ENCODE measurements at places on chromosomes 1 and 21.

GRCh38 chr1:147641695-147642592, 28.4 kb downstream of the ACP6 start:
- DNase-seq = peak; percentile 80

GRCh38 chr1:55868026-55868425, 652.9 kb upstream of the USP24 start:
- peak; percentile 1 for DNase-seq

DNA sequence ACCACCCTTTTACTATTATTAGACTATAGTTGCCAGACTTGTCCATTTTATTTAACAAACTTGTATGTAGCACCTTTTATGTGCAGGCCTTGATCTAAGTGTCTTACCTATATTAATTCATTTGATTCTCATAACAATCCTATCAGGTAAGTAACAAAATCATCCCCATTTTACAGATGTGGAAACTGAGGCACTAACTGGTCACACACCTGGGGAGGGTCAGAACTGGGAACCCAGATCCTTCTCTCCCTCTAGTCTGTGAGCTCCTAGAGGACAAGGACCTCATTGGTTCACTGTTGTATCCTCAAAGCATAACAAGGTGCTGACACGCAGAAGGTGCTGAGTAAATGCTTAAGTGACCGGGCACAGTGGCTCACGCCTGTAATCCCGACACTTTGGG, 14.9 kb downstream of the FBXO2 start:
- no peak for DNase-seq

DNA sequence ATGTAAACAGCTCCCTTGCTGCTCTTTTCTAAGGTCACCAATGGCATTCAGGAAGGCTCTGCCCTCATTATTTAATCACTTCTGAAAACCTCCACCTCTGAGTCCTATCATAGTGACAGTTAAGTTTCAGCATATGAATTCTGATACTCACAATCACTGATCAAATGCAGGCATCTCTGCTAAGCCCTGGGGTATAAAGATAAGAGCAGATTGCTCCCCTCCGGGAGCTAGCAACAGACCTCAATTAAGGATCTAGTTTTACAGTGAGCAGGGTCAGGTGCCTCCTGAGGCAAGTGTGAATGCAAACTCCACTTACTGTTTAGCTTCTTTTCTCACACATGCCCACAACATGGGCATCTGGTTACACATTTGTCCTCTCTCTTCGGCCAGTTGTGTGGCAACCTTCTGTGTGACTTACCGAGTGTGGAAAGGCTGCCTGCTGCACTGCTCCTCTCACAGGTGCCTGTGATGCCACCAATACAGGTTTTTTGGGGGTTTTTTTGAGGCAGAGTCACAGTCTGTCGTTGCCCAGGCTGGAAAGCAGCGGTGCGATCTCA, 15.0 kb downstream of the IL10RB start:
- DNase-seq = no peak

DNA sequence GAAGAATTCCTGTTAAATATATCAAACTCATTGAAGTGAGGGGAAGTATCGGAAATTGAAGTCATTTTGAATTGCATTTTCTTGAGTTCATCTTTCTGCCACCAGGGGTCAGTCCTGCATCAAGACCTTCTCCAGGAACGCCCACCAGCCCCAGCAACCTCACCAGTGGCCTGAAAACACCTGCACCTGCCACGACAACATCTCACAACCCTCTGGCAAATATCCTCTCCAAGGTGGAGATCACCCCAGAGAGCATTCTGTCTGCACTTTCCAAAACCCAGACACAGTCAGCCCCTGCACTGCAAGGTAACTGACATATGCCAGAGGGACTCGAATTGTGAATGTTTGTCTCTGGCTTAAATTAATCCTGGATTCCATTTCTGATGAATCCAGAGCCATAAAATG, 22.8 kb upstream of the TARS2 start:
- DNase-seq = peak; percentile 68

DNA sequence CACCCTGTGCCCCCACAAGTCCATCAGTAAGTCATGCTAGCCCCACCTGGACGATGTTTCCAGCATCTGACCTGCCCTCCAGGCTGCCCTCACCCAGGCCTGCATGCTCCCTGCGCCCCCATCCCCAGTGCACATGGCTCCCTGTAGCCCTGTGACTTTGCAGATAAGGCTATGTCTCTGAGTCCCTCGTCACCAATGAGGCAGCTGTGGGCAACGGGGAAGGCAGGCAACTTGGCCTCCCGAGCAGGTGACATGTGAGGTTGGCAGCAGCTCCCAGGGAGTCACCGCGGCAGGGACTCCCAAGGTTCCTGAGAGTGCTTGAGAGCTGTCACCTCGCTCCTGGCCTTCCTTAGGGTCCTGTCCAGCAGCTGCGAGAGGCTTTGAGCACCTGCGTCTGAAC, 32.4 kb upstream of the AGPAT3 start:
- no peak for DNase-seq

- no peak for DNase-seq
These were observed 1.7 kb upstream of the HLX start for GRCh38 chr1:220877377-220878095.
